WERI-Rb-1 (cell line): ENCODE measurements at places on chromosomes 1 and 21.

DNA sequence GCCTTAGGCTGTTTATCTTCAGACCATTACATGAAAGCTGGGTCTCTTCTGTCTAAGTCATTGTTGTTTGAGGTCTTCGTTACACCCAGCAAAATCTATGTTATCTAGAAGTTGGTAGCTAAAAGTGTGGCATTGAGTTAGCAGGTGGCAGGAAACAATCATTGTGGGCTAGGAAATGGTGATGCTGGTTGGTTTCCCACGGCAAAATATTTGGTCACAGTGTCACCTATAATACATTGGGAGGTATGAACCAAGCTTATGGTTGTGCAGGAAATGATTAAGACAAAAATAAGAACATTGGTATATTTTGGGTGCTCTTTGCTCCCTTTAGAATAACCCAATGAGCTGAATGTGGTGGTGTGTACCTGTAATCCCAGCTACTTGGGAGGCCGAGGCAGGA is 169.7 kb downstream of the TRIM33 start:
- no peak for DNase-seq

DNA sequence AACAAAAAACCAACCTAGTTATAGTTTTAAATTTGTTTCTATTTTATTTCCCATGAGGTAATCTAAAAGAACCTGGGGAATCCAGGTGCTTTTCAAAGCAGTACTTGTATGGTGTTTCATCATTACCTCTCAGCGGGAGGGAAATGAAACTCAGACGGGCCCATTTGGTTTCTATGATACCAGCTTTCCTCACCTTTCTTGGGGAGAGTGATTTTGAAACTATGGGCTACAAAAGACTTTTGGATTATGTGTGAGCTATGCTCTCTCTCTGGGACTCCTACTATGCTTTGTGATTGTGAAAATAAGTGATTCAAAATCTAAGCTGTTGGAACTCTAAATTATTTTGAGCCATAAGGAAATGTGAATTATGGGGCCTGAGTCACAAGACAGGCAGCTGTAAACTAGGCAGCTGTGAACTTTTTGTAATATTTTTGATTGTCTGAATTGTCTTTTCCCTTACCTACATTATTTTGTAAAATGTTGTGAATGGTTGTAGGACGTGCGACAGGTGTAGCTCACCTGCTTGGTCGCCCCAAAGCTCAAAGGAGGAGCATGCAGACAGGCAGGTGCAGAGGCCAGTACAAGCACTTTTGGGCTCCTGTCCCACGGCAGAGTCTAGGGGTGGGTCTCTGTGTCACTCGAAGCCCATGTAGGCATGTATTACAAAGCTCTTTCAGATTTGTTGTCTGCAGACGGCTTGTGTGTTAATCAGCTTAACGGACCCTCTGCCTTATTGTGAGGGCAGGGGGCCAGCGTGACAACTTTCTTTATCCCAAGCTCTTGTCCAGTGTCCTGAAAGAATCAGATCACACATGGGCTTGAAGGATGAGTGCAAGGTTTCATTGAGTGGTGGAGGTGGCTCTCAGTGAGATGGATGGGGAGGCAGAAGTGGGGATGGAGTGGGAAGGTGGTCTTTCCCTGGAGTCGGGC is 64.8 kb upstream of the BACH1 start:
- peak; percentile 92 for DNase-seq

DNA sequence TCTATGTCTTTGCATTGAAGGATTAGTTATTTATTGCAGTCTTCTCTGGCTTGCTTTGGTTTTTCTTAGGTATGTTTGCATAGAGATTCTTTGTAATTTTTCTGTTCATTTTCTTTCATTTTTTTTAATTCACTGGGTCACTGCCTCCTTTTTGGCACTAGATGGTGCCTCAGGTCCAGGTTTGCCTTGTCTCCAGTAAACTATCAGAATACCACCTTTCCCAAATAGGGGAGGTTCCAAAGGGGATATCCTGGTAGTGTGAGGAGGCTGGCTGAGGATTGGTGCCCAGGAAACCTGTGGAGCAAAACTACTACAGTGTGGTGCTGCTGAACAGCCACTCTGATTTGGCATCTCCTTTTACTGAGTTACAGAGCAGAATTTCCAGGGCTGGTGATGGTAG is 257.1 kb downstream of the KCTD3 start:
- DNase-seq = peak; percentile 23

- DNase-seq = no peak
Observed at GRCh38 chr1:11280719-11281376, 7.8 kb downstream of the UBIAD1 start.

DNA sequence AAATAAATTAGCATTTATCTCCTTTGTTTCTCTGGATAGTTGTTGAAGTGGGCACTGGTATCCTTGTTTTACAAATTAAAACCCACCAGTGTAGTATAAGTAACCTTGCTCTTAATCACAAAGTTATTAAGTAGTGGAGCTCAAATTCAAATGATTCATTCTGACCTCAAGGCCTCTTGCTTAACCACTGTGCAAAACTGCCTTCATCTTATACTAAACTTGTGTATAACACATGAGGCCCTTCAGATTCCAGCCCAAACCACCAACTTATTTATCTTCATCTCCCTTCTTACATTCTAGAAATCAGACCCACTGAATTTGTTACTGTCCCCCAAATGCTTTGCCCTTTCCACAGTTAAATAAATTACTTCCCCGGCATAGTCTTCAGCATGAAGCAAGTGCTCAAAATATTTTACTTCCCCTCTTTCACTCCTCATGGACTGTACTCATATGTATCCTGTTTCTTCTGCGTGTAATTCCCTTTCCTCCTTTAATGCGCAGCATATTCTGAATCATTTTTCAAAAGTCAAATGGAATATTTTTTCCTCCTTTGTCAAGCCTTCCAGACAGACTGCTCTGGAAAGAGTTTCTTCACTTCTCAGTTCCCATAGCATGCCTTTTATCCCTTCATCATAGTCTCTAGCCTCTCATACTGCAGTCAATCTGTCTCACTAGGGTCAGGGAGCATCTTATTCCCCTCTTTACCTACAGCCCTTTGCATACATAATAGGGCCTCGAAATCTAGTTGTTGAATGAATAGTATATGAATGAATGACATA is 19.0 kb upstream of the DNASE2B start:
- no peak for DNase-seq

GRCh38 chr1:64236541-64236954 is 33.1 kb downstream of the UBE2U start:
- DNase-seq = no peak

DNA sequence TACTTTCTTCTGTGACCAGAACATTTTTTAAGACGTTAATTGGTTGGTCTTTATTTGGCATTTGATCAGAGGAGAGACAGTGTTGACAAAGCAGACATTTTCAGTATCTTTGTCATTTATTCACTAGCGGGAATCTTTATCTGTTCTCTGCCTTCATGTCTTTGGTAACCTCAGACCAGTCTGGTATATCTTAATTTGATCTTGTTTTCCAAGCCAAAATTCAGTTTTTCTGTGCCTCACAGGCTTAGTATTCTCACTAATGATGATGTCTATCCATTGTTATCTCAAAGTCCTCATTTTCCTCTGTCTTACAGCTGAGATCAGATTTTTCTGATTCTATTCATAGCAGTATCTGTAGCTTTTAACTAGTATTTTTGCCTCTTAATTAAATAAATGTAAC is 158.7 kb downstream of the GPR52 start:
- no peak for DNase-seq
